ENCODE measurements at places on chromosomes 3 and 15. TPM values are rescaled to one million over a fixed set of nuclear protein-coding genes. Genes with fewer than 3 reads are reported as not detected.
A peak's percentile ranks its signal among the peaks of the same experiment; 100 is the strongest.

DNA sequence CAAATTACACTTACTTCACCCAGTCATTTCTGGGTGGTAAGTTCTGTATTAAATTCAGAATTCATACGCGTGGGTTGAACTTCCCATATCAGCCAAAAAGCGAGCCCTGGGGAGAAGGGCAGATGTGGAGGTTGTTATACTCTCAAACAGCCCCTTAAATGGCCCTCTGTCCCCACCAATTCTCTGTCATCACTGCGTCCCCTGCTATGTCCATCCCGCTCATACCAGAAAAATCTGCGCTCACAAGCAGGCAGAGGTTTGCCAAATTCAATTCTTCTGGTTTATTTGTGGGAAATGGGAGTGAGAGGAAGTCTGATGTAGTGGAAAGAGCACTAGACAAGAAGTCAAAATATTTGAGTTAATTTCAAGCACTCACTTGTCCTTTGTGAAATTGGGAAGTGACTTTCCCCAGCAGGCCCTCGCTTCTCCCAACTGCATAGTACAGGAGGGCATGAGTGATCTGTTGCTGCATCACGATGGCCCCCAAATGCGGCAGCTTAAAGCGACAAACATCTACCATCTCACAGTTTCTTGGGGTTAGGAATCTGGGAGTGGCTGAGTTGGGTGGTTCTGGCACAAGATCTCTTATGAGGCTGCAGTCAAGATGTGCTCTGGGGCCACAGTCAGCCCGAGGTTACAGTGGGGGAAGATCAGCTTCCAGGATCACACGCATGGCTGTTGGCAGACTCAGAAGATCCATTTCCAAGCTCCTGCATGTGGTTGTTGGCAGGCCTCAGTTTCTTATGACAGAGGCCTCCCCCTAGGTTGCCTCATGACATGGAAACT, 67.7 kb downstream of the CPN2 start:
- peak; percentile 58 for DNase-seq

DNA sequence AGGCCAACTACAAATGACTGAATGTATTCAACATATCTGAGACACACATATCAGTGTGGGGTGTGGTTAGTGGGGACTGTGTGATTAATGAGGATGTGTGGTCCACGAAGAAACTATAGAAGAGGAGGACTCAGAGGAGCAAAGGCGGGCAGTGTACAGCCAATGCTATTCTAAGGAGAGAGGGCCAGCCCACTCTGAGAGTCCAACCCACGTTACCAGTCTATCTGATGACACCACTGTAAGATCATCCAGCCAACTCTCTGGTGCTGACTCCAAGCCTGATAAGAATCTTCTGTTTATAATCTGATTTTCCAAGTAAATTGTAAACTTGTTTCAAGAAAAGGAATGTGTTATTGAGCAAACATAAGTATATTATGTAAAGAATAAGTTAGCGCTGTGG, 47.2 kb downstream of the MCF2L2 start:
- DNase-seq = no peak

DNA sequence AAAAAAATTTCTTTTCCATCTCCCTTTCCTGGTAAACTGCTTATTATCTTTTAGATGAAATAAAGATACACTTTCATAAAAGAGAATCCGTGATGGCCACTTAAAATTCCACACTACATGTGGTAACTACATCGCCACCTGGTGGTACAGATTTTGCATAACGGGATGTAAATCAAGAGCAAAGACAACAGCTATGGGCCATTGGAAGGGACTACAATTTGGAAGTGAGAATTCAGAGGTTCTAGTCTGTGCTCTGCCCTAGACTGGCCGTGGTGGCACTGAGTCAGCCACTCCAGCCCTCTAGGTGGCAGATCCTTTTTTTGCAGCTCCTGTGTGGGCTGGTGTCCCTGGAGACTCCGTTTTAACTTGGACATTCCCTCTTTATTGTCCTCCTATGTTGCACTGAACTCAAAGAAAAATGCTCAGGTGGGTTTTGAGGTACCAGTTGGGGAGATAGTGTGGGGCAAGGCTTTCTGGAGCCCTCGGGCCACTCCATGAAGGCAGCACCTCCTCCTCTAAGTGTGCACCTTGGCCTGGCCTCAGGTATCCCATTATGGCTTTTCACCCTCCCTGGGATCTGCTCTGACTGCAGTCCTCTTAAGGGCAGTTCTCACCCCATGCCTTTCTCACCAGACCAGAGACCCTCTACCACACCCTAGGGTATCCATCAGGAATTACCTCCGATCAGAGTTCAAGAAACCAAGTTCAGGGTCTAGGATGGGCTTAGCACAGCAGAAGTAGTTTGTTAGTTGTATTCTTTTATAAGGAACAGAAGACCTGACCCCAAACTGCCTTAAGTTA, 54.9 kb downstream of the SPSB4 start:
- DNase-seq = peak; percentile 55

DNA sequence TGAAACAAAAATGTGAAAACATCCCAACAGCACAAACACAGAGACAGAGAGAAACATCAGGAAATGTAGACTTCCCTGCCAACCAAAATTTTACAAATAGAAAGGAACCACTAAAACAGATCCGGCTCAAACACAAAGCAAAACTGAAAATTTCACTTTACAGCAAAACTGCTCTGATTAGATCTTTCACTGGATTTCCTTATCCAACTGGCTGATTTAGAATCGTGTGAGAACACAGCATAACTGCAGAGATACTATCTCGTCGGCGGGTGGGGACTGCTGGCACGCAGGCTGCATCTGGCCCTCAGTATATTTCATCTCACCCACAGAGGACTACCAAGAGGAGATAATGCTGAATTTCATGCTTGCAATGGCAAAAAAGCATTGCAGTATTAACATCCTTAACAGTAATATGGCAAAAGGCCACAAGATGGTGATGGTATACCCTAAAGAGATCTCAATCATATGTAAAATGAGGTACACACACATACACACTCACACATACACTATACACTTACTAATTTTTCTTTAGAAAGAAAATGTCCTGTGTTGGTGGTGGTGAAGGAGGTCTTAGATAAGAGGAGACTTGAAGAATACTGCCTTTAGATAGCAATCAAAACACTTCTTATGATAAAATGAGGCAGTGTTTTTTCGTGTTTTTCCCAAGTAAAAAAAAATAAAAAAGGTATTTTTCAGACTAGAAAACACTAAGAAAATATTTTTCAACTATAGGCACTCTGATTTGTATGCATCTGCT, 10.6 kb upstream of the LEO1 start:
- DNase-seq = no peak

GRCh38 chr3:197501496-197501878, 54.3 kb downstream of the BDH1 start:
- DNase-seq = no peak

DNA sequence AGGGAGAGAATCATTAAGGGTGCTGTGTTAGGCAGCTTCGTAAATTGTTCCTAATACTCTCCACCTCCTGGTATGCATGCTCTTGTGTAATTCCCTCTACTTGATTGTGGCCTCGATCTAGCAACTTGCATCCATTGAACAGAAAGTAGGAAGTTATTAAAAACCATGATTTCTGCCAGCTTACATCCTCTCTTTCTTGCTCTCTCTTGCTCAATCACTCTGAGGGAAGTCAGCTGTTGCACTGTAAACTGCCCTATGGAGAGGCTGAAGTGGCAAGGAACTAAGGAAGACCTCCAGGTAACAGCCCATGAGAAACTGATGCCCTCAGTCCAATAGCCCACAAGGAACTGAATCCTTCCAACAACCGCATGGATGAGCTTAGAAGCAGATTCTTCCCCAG, 92.6 kb downstream of the ERC2 start:
- no peak for DNase-seq

- DNase-seq = no peak
Observed at GRCh38 chr3:72848703-72849081, 447 bp upstream of the SHQ1 start.

- no peak for DNase-seq
Observed at GRCh38 chr15:75353604-75354003, 6.8 kb downstream of the NEIL1 start.

GRCh38 chr3:188380722-188381121, 226.8 kb downstream of the LPP start:
- no peak for DNase-seq

GRCh38 chr3:46559091-46559704, 6.9 kb downstream of the LRRC2 start:
- no peak for DNase-seq

DNA sequence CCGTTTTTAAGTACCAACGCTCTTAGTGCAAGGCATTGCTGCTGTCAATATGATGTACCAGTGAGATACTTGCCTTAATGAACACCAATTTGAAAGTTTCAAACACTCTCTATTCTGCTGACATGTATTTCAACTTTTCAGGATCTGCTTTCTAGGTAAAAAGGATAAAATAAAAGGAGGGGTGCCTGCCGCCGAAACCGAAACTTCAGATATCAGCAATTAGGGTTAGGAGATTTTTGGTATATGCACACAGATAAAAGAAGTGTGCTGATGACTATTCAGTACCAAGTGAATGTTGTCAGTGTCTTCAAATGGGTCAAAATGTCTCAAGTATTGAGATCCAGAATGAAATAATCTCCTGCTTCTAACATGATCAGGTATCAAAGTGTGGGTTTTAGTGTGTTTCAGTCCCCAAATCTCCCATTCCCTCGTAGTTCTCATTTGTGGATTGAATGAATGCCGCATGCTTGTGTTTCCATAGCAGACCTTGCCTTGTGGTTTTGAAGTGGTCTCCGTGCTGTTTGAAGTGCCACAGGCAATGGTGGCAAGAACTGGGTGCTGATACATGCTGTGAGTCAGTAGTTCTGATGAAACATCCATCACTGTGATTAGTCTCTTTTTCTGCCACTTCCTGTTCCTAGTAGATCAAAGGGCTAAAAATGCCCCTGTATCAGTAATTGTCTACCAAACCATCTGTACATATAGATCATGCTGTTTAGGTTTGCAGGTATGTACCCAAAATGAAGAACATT, 22.5 kb downstream of the CHST14 start:
- DNase-seq = no peak

DNA sequence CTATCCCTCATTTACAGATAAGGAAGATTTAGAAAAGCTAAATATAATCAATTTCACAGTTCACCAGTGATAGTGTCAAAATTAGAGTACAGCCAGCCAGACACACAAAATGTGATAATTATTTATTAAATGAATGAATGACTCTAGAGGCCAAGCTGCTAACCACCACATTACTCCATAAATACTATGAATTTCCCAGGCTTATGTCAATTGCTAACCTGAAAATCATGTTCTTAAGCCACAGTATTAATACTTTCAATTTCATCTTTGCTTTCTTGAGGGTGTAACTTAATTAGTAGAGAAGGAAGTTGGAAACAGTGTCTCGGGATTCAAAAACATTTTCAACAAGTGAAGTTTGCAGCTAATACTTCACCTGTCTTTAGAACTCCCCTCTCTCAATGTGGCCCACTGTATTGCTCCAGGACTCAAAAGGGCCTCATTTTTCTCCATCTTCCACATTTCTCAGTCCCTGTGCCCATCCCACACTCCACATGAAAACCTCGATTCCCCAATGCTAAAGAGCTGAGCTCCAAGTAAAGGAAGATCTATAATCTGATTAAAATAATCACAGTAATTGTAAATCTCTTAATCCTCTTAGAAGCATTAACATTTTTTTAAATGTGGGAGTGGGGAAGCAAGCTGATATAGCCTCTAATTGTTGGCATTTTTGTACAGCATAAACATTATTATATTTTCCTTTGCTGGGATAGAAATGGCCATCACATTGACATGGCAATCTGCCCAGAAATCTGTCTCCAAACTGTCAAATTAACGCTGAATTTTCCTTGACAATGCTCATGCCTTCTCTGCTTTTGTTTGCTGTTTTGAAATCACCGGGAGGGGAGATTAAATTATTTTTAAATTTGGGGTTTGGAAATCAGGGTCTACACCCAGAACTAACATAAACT, 765.1 kb downstream of the ROBO1 start:
- DNase-seq = no peak

- DNase-seq = no peak
Observed at GRCh38 chr3:152100491-152101132, 168.1 kb upstream of the MBNL1 start.

DNA sequence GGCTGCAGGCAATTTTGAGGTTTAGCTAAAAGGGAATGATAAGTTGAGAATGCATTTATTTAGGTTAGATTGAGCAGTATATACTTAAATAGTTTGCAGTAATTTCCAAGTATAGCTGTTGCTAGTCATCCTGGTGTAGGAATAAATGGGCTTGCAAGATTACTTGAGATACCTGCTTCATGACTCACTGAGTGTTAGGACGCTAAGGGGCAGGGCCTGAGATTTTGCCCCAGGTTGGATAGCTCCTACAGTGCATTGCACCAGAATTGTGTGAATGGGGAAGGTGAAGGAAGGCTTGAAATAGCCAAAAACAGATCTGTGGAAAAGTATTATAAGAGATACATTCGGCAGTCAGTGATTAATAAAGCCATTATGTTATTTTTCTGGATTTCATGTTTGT, 72.8 kb downstream of the KCNH8 start:
- no peak for DNase-seq

- no peak for DNase-seq
Observed at GRCh38 chr3:82308755-82309154, 547.3 kb upstream of the GBE1 start.

DNA sequence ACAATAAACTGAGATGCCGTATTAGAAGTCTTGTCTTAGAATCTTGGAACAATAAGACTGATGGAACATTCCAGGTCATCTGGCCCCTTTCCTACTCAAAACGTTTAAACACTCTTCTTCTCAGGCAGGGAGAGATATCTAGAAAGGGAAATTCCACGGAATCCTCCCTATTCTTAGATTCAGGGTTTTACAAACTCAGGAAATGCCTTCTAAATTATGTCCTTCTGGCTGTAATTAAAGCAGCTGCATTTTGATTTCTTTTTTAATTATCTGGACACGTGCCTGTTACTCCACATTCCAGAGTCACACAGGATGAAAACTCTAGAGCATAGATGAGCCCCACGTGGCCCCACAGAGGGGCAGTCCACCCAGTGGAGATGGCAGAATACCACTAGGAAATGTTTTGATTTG, 41.5 kb upstream of the MTMR10 start:
- DNase-seq = no peak

GRCh38 chr15:76310475-76311099, 682 bp downstream of the ETFA start:
- no peak for DNase-seq

- DNase-seq = no peak
Observed at GRCh38 chr3:49668414-49668797, 5.7 kb upstream of the APEH start.

- DNase-seq = no peak
Observed at GRCh38 chr15:89117790-89118189, 29.5 kb downstream of the ABHD2 start.

- no peak for DNase-seq
Observed at GRCh38 chr3:117556646-117557407, 847.2 kb downstream of the TUSC7 start.

CCDC39 gene
- total RNA-seq = not detected

EPHB1 gene
- 1.1 TPM for total RNA-seq

SMAD6 gene
- 50.2 TPM for total RNA-seq

KLHL40 gene
- 0.57 TPM for total RNA-seq

NLGN1 gene
- total RNA-seq = 18.3 TPM

BTLA gene
- 0.35 TPM for total RNA-seq

SMARCC1 gene
- total RNA-seq = 31.7 TPM

CHDH gene
- 0.92 TPM for total RNA-seq

Measured in cardiac septum (tissue), 1 donor.